ENCODE measurements at places on chromosomes 2 and 18. TPM values are rescaled to one million over a fixed set of nuclear protein-coding genes. Genes with fewer than 3 reads are reported as not detected.

Gene LIMS3
- not detected for total RNA-seq

Gene CENPO
- 43.1 TPM for total RNA-seq

Gene SF3B6
- 166 TPM for total RNA-seq

Gene MAP3K19
- total RNA-seq, result not detected

Data from A549 treated with ZK216348 at 1 μM for 4 hours (cell line).